ENCODE measurements at places on chromosomes 12 and 14.

DNA sequence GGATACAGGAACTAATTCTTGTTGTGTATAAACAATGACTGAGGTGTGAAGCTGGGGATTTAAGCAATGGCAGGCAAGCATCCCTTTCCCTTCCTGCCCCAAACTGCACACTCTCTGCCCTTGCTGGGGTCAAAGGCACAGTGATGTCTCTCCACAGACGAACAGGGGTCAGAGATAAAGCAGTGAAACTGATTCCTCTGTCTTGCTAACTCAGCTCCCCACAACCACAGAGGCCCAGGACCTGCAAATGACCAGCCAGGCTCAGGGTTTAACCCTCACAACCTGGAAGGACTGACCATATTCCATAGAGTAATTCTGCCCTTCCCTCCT, 67.2 kb downstream of the CCDC88C start:
- no peak for DNase-seq

DNA sequence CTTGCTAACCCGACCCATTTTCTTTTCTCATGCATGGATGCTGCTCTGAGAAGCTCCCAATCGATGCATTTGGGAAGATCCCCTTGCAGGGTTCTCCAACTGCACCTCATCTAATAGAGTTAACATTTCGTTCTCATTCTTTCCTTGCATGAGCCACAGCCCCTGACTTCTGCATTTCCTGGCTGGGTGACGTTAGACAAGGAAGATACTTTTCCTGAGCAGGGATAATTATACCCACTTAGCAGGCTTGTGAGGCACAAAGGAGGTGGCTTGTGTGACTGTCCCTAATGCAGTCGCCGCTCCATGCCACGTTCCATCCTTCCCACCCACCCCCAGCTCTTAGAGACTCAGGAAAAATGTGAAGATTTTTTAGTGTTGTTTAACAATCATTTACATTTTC, 195.1 kb downstream of the CHST11 start:
- DNase-seq: no peak

- DNase-seq: no peak
These were observed 219.7 kb downstream of the TMEM121 start for GRCh38 chr14:105746124-105746514.

DNA sequence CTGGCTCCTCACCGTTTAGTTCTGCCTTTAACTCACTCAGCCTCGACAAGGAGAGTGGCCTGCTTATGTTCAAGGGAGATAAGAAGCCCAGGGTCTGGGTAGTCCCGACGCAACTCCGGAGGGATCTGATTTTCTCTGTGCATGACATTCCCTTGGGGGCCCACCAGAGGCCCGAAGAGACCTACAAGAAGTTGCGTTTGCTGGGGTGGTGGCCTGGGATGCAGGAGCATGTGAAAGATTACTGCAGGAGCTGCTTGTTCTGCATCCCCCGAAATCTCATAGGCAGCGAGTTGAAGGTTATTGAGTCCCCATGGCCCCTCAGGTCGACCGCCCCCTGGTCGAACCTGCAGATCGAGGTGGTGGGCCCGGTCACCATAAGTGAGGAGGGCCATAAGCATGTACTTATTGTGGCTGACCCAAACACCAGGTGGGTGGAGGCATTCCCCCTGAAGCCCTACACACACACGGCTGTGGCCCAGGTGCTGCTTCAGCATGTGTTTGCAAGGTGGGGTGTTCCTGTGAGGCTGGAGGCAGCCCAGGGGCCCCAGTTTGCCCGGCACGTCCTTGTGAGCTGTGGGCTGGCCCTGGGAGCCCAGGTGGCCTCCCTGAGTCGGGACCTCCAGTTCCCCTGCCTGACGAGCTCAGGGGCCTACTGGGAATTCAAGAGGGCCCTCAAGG, 13.1 kb downstream of the CBLN3 start:
- DNase-seq: no peak

- DNase-seq: no peak
These were observed 91.9 kb upstream of the OVCH1 start for GRCh38 chr12:29589286-29589820.

DNA sequence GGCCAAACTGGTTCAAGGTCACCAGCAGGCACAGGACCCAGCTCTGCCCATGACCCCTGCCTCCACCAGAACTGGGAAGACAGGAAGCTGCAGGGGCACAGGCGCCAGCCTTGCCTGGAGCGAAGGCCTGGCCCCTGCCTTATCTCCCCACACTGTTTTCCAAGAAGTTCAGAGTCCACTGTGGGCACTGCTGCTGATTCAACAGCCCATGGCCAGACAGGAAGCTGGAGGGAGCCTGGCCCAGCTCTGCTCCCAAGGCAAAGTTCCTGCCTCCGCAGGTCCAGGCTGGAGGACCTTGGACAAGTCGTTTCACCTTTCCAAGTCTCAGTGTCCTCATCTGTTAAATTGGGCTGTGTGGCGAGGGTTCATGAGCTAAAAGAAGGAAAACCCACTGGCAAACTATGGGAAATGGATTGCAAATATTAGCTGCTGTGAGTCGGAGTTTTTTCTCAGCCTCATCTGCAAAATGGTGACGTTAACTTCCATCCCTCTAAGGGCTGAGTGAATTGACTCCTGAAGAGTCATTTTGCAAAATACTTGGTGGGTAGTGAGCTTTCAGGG, 1.2 kb downstream of the PHETA1 start:
- DNase-seq: no peak

DNA sequence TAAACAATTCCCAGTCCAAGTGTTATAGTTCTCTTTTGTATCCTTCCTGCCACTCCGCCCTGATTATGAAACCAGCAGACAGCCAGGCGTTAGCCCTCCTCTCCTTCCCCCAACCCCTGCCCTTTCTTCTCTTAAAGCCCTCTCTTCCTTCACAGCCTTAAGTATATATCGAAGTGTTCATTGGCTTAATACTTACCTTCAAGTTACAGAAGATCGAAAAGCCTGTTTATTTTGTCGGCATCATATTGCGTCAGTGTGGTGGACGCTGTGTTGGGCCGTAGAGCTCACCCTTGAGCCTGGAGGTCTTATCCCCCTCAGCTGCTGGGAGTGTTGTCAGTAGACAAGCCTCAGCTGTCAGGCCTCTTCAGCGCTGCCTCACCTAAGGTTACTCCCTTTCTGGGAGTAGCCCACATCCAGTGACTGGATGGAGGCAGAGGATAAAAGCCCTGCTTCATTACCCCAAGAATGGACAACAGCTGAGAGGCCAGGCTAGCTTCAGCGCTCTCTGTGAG, 36.2 kb downstream of the CMAS start:
- DNase-seq: no peak

GRCh38 chr12:12393171-12393570, 36.3 kb downstream of the BORCS5 start:
- no peak for DNase-seq

- DNase-seq: no peak
These were observed 20.3 kb downstream of the SYNE3 start for GRCh38 chr14:95496111-95496681.

DNA sequence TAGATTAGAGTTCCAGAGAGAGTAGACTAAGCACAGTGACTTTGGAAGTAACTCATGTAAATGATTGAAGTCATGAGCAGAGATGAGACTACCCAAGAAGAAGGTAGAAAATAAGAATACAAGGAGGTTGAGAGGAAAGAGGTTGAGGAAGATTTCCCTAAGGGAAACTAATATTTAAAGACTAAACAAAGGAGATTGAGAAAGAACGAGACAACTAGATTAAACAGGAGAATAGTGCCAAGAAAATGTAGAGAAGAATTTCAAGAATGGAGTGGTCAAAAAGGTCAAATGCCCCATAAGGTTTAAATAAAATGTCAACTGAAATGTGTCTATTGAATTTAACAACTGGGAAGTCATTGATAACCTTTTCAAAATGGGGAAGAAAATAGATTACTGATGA, 59.0 kb downstream of the RPS29 start:
- no peak for DNase-seq

- DNase-seq: peak; percentile 13
These were observed 671 bp downstream of the SPTB start for GRCh38 chr14:64878837-64879634.

GRCh38 chr12:87704374-87704773, 324.8 kb downstream of the C12orf50 start:
- DNase-seq: no peak

DNA sequence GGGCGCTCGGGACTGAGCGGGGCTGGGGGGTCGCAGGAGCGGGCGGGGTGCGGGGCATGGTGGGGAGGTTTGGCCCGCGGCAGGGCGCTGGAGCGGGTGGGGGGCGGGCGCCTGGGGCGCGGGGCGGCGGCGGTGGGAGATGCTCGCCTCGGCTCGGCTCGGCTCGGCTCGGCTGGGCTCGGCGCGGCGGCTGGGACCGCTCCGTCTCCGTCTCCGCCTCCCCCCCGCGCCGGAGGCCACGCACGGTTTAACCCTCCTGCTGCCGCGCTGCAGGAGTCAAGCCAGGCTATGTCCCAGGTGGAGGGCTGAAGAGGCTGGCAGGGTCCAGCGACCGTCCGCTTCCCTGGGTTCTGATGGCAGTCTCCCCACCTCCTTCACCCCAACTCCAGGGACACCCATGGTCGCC, at the start of gene PIANP:
Gene PIANP, minus strand, starts transcription at position 170 of the 406 bp plus-strand sequence. CDS start 2,754 bp downstream, outside the sequence.
- DNase-seq: peak; percentile 19

- no peak for DNase-seq
These were observed 1.4 kb downstream of the PTHLH start for GRCh38 chr12:27971121-27971489.

- DNase-seq: peak; percentile 15
These were observed 9.9 kb downstream of the GPHB5 start for GRCh38 chr14:63308723-63309317.

DNA sequence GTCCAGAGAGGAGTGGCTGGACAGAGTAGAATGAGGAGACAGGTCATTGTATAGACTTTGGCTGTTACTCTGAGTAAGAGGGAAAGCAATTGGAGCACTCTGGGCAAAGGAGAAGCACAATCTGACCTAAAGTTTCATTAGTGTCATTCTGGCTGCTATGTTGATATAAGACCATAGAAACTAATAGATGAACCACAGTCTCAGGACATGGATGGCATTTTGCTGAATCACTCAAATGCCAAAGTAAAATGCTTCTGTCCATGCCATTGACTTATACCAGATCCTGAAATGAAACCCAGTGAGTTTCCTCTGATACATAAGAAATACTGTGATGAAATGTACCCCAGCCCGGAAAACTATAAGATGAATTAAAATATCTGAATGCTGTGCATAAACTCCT, 65.8 kb upstream of the COCH start:
- no peak for DNase-seq

GRCh38 chr12:71945121-71945520, 6.5 kb downstream of the TPH2 start:
- DNase-seq: no peak

DNA sequence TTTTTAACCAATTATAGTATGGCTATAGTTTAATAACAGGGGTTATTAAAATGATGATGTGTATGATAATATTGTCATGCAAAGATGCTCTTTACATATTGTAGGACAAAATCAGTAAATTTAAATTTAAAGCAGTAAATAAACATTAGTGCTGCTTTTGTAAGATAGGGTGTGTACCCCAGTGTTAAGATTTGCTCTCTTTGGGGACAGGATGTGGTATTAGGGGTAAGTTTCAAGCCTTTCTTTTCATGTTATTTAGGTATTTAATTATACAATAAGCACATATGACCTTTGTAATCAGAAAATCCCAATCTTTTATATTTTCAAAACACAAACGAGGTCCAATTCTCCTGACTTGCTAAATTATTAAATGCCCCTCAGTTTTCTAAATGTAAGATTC, 39.7 kb upstream of the RPH3A start:
- no peak for DNase-seq

GRCh38 chr12:78086553-78087362, 256.1 kb downstream of the NAV3 start:
- no peak for DNase-seq

GRCh38 chr14:75295491-75296345, 17.1 kb downstream of the FOS start:
- DNase-seq: peak; percentile 86

GRCh38 chr14:68606176-68606575, 186.7 kb downstream of the ZFP36L1 start:
- DNase-seq: no peak

DNA sequence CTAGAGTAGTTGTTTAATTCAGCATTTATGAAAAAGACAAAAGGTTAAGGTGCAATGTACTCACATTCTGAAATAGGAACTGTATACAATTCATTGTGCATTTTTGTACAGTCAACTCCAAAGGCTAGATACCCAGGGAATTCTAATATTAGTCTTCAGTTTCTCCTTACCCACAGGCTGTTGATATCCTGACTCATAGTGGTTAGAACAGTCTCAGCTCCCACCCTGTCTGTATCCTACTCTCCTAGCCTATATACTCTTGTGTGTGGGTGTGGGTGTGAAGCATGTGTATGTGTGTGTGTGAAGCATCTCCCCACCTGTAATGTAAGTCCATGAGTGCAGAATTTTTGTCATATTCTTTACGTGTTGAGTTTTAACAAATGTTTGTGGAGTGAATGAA, 229.5 kb downstream of the NAV3 start:
- no peak for DNase-seq

GRCh38 chr12:83196694-83197350, 510.1 kb downstream of the TMTC2 start:
- DNase-seq: no peak

DNA sequence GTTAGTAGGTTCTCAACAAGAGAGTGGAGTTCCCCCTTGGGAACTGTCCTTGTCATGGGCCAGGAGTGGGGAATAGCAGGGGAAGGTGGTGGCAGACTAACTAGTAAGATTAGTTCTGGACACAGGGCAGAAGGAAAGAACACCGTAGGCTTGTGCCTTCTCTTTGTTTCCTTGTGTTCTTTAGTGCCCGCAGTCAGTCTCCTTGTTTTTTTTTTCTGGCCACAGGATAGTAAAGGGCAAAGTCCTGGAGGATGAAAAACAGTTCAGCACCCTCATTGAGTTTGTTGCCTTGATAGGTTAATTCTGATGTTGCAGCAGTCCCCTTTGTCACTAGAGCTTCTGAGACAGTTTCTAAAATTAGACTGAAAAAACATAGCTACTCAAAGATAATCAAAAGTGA, 8.4 kb downstream of the PEX5 start:
- no peak for DNase-seq

GRCh38 chr12:29521951-29522350, 24.5 kb upstream of the OVCH1 start:
- no peak for DNase-seq

GRCh38 chr12:80565271-80565670, 121.2 kb downstream of the PTPRQ start:
- peak; percentile 6 for DNase-seq

- peak; percentile 95 for DNase-seq
These were observed at the start of gene DCTN2 for GRCh38 chr12:57546438-57547287. TSS of gene DCTN2 (minus strand) at chr12:57547192. CDS start at chr12:57547063, 129 bp downstream.

GRCh38 chr12:25102402-25102801, 92.6 kb downstream of the DNAI7 start:
- no peak for DNase-seq

Measured in NCI-H1694 treated with DMSO at 0.1 percent for 48 hours (cell line).